ENCODE measurements at places on chromosomes 5 and 9.

DNA sequence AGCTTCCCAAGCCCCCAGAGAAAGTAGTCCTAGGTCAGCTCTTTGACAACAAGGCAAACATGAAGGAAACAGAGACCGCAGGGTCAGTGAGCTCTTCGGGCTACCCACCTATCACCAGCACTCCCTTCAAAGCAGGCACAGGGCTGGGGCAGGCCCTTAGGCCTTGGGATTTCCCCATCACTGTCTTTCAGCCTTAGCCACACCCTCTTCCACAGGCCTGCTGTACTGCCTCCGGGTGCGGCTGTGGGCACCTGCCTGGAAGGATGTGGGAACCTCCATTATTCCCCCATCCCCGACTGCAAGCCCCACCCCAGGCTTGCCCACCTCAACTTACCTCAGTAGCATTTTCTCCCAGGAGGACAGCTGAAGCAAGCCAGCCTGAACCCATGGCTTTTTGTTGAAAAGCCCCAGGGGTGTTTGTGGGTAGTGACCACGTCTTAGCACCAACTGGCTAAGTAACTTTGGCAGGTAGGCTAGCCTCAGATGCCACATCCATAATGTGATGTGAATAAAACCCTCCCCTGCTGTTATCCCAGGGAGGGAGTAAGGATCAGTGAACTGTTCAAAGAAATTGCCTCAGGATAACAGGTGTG lies 100.2 kb downstream of the PIK3R1 start:
- DNase-seq: no peak

DNA sequence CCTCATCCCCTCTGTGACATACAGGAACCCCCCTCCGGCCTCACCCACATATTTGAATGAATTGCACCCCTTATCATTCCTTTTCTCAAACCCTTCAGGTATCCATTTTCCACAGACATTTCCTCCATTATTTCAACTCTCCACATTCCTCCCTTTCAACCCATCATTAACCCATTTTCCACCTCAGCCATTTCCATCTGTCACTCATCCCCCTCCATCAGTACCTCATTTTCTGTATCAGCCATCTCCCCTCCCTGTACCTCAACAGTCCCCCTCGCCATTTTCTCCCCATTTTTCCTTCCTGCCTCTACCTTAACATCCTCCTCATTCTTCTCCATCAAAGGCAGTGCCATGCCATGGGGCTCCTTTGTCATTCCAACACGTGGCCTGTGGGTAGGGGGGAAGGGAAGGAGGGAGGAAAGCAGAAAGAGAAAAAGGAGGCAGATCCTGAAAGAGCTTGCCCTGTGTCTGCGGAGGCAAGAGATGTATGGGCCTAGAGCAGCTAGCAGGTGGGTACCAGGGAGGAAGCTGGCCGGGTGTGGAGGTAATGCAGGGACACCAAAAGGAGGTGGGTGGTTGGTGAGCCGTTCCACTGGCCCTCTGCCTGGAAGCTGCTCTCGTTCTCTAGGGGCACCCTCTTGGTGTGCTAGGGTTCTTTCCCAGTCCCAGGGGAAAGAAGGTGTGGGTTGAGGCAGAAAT lies 1.5 kb downstream of the DNAJB5 start:
- no peak for DNase-seq

DNA sequence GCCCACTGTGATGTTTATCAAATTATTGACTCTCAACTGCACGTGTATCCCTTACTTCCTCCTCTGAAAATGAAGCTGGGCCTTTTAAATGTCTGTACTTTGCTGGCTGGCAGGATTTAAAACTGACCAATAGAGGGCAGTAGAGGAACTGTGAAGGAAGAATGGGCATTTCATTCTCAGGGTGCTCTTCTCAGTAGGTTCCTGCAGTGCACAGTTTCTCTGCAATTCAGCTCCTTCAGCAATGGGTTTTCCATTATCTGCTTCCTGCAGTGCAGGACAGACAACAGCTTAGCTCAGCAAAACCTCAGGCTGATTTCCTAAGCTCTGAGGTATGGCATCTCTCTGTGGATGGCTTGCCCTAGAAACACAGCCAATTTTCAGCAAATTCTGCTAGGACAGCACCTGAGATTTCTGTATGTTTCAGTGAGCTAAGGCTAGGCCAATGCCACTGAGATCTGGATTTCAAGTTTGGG lies 298.4 kb upstream of the PRDM9 start:
- peak; percentile 68 for DNase-seq

GRCh38 chr5:72508241-72509170 lies 1.3 kb upstream of the ZNF366 start:
- no peak for DNase-seq

DNA sequence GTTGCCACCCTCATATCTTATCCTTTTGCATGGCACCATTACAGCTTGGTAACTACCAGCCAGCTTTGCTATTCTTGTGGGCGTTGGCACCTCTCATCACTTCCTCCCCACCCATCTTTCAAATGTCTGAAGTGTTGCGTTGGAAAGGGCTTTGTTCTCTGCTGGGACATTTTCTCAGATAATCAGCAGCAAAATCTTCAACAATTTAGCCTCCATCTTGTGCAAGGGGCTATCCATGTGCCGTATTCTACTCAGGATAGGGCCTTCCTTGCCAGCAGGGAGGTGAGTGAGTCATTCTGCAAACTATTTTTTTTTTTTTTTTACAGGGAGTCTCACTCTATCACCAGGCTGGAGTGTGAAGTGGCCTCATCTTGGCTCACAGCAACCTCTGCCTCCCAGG lies 62.1 kb upstream of the NUDT12 start:
- DNase-seq: peak; percentile 59

- peak; percentile 14 for DNase-seq
Observed at GRCh38 chr9:77952635-77953328, 78.8 kb downstream of the GNAQ start.

GRCh38 chr9:842635-843426 lies 1.3 kb downstream of the DMRT1 start:
- DNase-seq: no peak

DNA sequence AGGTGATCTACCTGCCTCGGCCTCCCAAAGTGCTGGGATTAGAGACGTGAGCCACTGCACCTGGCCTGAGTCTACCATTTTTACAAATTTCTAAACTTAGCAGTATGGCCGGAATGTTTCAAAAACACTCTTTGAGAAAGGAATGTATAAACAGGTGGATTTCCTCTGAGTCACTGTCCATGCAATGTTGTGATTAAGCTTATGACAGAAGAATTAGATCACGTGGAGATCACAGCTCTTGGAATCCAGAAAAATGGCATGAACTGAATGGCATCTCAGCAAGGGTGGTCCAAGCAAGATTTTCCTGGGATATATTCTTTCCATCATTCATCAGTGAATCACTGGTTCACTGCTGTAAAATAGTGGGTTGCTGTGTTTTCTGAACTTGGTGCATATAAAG lies 865.0 kb downstream of the PTPRD start:
- DNase-seq: peak; percentile 81

DNA sequence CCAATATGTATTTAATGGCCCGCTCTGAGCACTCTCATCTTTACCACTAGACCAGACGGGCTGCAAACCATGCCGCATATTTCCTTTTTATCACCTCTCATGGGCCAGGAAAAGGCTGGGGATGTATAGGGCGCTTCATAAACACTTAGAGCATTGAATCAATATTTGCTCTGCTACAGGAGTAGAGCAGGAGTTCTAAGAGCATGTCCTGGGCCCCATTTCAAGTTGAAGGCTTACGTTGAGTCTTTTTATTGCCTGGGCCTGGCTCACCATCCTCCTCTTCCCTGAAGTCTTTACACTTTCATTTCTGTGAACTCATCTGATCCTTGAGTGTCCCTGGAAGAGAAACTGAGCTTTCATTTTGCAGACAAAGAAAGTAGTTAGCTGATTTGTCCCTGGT lies 112.4 kb downstream of the FSTL4 start:
- no peak for DNase-seq

DNA sequence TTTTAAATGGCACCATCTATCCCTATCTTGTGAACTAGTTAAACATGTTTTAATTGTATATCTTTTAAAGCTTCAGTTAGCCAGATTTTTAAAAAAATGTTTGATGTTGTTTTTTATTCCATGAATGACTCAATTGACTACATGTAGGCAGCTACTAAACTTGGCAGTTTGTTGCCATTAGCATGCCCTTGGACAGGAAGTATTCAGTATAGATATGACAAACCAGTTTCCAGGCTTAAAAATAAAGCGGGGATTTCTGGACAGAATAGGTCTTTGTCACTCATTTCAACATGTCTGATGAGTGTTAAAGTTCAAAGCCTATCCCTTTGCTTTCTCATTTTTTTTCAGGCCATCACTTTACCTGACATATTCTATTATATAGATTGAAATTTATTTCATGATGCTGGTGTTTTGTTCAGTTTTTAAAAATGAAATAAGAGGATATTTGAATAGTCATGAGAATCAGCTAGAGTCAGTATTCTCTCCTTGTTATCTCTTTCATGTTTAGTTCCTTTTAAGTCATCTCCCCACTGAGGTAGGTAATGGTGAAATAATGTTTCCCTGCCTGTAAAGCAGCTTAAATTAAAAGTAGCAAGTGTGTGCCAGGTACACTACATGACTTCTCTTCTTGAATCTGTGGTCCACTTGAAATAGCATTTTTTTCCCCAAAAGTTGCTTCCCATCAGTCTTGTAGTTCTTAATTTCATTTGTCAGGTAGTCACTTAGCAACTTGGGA lies 11.9 kb downstream of the TNFAIP8 start:
- peak; percentile 64 for DNase-seq

DNA sequence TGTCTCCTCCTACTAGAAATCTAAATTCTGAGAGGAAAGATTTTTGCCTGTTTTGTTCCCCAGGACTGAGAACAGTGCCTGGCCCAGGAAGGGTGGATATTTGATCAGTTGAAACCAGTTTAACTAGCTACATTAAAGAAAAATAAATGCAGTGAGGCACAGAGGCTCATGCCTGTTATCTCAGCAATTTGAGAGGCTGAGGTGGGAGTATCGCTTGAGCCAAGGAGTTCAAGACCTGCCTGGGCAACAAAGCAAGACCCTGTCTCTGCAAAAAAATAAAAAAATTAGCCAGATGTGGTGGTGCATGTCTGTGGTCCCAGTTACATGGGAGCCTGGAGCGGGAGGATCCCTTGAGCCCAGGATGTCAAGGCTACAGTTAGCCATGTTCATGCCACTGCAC lies 104.8 kb upstream of the CPEB4 start:
- no peak for DNase-seq

DNA sequence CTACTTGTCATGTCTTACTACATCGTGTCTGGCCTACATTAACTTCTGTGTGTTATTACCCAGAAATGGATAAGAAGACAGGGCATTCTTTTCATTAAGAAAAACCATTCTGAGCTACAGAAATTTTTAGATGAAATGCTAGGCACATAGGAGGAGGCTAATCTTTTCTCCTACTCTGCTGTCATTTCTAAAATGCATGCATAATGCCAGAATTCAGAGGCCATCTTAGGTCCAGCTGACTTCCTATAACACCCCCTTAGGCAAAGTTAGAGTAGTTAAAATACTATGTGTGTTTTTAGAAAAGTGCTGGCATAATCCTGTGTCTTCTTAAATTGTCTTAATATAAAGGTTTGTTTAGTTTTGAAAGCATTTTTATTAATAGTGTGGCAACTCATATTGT lies 352.6 kb downstream of the CSNK1G3 start:
- no peak for DNase-seq

GRCh38 chr9:109856785-109857184 lies 76.8 kb downstream of the PALM2AKAP2 start:
- no peak for DNase-seq
